ENCODE measurements at places on chromosomes 5 and 9.

DNA sequence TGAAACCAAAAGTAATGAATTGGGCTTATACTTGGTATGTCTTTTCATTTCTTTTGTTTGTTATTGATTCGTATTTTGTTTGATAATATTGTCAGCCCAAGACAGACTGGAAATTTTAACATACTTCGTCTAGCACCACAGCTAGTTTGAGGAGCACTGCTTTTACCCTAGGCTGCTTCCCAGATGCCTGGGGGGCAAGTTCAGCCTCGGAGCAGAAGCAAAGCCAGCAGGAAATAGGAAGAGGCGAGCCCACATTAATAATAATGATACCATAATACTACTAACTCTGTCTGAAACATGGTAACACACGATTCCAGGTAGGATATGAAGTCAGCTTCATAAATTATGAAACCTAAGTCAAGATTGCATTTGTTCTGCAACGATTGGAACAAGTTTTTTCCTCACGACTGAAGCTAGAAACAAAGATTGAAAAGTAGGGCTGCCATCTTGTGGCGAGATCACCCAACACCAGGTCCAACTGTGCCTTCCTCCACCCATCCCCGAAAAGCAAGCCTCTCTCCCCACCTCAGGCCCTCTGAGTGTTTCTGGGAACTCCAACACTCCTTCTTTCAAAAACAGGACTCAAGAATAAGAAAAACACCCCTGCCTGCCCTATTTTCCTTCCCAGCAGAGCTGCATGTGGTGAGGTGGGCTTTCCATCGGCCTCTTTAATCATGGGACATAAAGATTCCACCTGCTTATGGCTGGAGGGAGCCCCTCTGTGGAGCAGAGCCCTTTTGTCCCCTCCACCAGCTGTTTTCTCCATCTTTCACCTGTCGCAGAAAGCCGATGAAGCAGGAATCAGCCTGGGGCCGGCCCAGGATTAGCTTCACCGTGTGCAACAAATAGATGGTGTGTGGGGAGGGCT lies 236.4 kb downstream of the CAAP1 start:
- DNase-seq, result peak; percentile 33

- DNase-seq, result peak; percentile 53
Measured at GRCh38 chr5:88883059-88883835, at the start of gene MEF2C. Gene MEF2C (minus strand): TSS chr5:88883184. CDS start chr5:88823788, 59,396 bp downstream.

- no peak for DNase-seq
Measured at GRCh38 chr5:142689081-142689480, 3.2 kb upstream of the FGF1 start.

DNA sequence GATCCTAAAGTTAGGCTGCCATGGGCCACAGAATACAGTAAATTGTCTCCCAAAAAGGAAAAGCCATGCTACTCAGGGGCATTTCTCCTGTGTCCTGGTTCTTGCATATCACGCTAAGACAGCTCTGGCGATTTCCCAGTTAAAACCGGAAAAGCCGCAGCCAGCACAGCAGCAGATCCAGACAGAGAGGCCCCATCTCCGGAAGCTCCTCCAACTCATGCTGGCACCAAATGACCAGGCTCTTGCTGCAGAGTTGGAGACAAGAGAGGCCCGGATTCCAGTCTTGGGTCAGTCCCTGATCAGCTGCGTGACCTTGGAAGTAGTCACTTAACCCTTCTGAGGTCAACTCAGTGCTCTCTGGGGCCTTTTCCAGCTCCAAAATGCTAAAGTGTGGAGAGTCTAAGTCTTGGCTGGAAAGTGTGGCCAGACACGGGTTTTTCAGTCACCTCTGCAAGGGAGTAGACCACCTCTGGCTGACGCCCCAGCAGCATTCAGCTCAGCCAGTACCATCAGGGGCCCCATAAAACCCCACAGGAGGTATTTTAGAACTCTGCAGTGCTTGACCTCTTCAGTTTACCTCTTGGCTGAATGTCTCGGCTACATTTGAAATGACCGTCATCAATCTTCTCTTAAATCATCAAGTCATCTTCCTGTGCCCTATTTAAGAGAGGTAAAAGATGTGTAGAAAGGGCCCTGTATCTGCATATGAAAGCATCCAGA lies 16.2 kb downstream of the GDNF start:
- no peak for DNase-seq

DNA sequence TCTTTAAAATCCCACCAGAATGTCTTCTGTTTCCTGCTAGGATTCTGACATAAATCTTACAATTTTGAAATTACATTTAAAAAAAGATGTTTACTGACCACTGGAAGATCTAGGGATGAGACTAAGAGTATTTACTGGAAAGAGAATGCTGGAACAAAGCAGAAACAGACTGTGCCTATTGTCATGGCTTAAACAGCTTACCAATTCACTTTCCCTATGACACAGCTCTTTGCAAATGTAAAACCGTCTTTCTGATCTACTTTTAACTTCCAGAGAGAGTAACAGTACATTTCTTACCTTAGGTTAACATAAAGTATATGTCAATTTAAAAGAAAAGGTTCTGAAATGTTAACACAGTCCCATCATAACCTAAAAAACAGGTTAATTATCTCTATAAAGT lies 10.7 kb downstream of the GIN1 start:
- DNase-seq, result no peak

GRCh38 chr5:154756009-154756867 lies 1.1 kb downstream of the LARP1 start:
- peak; percentile 34 for DNase-seq

DNA sequence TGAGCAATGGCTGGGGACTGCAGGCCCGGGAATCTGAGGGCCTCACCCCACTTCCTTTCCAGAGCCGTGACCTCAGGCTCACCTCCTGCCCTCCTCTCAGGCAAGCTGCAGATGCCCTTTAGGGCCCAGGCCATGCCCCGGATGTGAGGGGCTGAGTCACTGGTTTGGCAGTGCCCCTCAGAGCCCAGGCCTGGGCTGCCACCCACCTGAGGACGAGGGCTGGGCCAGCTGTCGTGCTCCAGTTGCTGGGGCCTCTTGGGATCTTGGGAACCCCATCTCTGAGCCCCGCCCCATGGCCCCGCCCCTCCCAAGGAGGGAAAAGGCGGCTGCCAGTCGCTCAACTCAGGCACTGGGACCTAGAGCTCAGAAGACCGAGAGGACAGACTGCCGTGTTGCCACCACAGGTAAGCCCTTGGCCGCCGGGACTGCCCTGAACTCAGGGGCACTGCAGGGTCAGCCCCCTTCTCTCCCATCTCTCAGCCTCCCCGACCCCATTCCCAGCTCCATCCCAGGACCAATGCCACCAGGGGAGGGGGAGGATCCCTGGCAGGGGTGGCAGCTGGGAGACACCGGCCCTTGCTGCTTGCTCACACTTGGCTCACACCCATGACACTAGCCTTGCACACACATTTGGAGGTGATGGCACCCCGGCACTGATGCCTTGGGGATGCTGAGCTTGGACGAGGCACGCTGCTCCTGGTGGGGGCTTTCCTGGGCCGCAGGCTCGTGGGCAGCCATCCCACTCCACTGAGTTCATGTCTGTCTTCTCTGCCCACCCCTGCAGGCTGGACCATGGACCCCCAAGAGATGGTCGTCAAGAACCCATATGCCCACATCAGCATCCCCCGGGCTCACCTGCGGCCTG lies at the start of gene CYSRT1:
CYSRT1 (plus strand) TSS at position 345 of the 865 bp plus-strand sequence; CDS start at position 793, 448 bp downstream.
- DNase-seq, result peak; percentile 70

DNA sequence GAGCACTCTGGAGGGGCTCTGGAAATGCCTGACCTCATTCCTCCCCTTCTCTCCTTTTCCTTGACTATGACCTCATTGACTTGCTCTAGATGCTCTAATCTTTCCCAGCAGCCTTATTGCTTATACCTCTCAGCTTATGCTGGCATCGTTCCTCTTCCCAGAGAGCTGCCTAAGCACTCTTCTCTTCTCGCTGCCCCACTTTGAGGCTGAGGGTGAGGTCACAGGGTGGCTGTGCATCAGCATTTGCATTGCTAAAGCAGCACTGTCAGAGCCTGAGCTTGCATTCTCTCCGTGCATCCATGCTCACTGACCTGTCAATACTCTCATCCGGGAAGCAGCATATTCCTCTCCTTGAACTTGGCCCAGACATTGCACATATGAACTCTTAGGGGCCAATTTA lies 96.4 kb upstream of the NTRK2 start:
- no peak for DNase-seq

DNA sequence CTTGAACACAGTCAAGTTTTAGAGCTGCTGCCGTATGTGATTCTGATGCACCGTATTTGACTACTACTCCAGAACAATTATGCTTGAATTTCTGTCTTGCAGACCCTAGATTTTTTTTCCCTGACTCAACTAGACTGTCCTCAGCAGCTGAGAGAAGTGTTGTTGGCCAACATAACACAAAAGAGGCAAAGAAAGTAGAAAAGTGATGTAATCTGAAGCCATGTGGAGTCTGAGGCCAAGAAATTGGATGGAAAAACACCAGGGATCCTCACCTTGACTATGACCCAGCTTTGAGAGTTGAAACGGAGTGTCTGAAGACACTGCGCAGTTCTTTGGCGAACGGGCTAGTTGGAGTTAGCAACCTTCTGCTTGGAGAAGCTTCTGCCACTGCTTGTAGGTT lies 36.3 kb upstream of the FGF1 start:
- DNase-seq, result no peak

GRCh38 chr9:95494416-95495371 lies 22.1 kb downstream of the PTCH1 start:
- DNase-seq, result peak; percentile 66

DNA sequence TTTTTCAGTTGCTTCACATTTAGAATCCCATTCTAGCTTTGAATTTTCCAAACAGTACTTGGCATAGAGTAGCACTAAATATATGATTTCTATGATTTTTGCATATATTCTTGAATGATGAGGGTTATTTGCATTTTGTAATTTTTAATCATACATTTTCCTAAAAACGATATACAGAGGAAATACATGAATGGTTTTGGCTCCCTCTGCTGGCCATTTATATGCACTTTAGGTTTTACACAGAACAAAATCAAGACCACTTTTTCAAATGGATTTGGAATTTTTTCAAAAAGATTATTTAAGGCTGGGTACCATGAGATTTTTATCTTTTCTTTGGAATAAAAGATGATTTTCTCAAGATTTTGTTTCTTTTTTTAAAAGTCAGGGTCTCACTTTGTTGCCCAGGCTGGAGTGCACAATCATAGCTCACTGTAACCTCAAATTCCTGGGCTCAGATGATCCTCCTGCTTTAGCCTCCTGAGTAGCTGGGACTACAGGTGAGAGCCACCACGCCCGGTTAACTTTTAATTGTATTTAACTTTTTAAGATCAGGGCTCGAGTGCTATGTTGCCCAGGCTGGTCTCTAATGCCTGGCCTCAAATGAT lies 16.7 kb upstream of the COMMD10 start:
- DNase-seq, result peak; percentile 38

- no peak for DNase-seq
Measured at GRCh38 chr5:160462167-160462566, 40.5 kb downstream of the PTTG1 start.

GRCh38 chr5:157993986-157994691 lies 135.2 kb upstream of the CLINT1 start:
- no peak for DNase-seq

GRCh38 chr5:154966081-154966841 lies 25.4 kb downstream of the MRPL22 start:
- DNase-seq, result no peak

DNA sequence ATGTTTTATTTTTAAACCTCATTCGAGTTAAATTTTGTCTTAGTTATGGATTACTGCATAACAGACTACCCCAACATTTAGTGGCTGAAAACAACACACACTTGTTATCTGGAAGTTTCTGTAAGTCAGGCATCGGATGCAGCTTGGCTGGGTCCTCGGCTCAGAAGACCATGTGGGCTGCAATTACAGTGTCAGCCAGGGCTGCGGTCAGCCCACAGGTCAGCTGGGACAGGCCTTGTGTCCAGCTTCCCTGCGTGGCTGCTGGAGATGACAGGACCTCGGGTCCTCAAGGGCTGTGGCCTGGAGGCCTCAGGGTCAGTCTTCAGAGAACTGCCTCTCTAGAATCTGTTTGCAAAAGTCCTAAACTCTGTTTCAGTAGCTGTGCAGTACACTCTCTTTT lies 219.0 kb upstream of the IRX1 start:
- no peak for DNase-seq

GRCh38 chr5:10831419-10831818 lies 70.4 kb upstream of the DAP start:
- DNase-seq, result no peak

DNA sequence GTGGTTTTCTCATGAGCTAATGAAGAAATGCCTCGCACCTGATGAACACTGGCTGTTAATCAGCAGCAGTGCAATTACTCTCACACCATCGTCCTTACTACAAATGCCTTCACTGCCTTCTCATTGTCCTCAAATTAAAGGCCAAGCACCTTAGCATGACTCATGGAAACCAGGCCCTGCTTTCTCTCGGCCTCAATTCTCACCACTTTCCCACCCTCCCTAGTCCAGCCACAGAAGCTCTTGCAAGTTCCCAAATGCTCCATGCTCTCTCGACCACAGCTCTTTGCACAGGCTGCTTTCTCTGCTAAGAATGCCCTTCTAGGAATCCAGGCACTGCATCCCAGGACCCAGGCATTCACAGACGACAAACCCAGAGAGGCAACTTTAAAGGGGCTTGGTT lies 94.6 kb upstream of the KLF4 start:
- no peak for DNase-seq

GRCh38 chr9:72462340-72462739 lies 59.1 kb upstream of the TMC1 start:
- DNase-seq, result no peak

DNA sequence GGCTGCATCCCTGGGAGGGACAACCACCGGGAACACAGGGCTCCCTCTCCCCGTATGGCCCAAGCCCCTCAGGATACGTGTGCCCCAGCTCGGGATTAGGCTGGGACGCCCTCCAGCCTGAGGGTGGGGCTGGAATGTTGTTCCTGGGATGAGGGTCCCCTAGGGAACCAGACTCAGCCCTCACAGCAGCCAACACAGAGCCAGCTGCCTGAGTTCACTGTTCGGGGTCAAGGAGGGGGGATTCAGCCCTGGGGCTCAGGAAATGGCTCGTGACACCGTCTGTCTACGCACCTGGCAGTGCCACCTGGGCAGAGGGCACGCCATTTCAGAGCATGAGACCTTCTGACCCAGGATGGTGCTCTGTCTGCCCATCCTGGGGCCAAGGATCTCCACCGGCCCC lies 8.9 kb downstream of the RNF44 start:
- no peak for DNase-seq

DNA sequence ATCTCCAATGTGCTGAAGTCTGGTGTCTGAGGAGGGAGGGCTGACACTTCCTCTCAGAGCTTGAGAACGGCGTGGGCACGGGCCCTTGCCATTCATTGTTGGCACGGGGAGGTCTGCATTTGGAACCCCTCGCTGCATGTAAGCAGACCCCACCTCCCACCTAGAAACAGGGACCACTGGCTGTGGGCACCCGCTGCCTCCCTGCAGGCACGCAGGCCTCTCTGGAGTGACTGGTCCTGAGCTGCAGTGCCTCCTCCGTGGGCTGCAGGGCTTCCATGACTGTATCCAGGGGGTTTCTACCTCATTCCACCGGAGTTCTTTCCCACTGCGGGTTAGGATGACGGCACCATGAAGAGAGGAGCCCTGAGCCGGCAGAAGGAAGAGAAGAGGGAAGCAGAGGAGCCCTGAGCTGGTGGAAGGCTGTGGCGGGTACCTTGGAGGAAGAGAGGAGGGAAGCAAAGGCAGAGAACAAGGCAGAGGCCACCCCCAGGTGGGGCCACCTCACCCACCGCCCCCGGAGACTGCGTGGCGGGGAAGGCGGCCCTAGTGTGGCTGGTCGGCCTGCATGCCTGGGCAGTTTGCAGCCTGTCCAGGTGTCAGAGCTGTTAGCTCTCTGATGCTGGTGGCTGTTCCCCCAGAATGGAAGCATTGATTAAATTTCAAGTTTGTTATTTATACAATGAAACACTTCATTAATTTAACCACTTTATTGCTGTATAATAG lies 74.9 kb upstream of the CACNA1B start:
- DNase-seq, result no peak

GRCh38 chr5:93070938-93071337 lies 510.1 kb downstream of the NR2F1-AS1 start:
- no peak for DNase-seq
